Muscle of arm (tissue), 14 donors: ENCODE measurements at places on chromosomes 12 and 14. TPM values are rescaled to one million over a fixed set of nuclear protein-coding genes. Genes with fewer than 3 reads are reported as not detected.

The KLHL28 gene
- 15.8 TPM for polyA plus RNA-seq

The CCDC196 gene
- not detected for polyA plus RNA-seq

- DNase-seq, result no peak
These were observed 470.4 kb downstream of the GALC start for GRCh38 chr14:87522575-87522974.

DNA sequence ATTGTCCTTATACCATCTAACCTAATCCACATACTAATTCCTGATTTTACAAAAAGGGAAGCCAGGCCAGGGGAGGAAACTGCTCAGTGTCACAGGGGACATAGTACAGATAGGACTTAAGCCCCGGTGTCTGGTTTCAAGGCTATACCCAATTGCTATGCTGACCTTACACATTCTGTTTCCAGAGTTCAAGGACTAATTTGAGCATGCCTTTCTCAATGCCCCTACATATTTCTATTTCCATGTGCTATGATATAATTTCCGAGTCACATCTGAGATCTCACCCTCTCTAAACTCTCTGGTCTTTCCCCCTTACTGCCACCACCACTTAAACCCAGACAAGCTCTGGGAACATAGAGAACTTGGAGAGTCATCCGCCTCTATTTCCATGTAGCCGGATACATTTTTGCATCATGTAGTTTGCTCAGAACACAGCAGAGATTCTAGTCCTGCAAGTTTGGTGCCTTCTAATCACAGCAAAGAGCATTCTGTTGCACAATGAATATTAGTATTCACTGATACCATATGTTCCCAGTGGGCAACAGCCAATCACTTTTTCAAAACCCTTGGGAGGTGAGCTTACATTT, 34.2 kb downstream of the PPM1H start:
- DNase-seq, result no peak

The GPR132 gene
- 0.80 TPM for polyA plus RNA-seq
